PC-3 (cell line): ENCODE measurements at places on chromosomes 4 and X. TPM values are rescaled to one million over a fixed set of nuclear protein-coding genes. Genes with fewer than 3 reads are reported as not detected.
A peak's percentile ranks its signal among the peaks of the same experiment; 100 is the strongest.

DNA sequence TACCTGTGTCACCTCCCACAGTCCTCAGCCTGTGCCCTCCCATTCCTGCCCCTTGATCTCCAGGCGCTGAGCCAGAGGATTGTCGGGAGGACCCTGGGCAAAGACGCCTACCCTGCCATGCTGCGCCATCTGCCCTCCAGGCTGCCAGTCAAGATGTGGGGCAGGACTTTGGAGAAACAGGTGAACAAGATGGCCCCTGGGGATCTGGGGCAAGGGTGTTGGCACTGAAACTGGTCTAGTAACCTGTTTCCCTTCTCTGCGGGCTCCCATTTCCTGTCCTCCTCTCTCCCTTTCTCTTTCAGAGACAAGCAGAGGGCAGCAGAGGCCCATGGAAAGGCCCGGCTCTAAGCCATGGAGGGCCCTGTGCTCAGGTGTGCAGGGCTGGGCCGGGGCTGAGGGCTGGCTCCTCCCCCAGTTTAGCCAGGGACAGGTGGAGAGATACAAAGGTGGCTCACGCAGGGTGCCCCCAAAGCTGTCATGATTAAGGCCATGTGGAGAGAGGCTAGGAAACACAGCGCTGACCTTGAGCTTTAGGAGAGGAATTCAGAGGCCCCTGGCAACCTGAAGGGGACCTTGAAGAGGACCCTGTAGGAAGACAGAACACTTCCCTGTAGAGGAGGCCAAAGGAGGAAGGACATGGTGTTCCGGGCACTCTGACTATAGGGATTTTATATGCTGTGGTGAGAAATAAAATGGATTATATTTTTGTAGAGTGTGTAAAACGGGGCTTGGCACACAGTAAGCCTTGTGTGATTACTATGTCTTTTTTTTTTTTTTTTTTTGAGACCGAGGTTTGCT, at the start of gene GLOD5:
TSS of gene GLOD5 (plus strand) at position 74 of the 798 bp plus-strand sequence. CDS start at position 118, 44 bp downstream.
- DNase-seq, result peak; percentile 88

DNA sequence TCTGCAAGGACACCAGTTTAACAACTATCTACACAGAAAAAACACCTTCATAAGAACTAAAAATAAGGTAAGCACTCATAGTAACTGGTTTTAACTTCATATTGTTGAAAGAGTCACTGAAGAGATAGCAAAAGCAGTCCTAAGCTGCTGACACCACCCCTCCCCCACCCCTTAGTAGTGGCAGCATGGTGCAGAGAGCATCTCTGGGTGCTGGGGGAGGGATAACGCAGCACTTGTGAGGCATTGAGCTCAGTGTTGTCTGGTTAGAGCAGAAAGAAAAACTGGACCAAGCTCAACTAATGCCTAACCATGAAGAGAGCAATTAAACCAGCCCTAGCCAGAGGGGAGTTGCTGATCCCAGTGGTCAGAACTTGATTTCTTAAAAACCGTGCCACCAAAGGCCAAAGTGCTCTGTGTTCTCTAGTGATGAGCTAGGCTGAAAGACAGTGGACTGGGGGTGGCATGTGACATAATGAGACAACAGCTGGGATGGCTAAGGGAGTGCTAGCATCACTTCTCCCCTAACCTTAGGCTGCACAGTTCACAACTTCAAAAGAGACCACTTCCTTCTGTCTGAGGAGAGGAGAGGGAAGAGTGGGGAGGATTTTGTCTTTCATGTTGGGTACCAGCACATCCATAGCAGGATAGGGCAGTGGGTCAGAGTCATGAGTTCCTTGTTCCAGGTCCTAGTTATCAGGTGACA, 669.3 kb downstream of the PDHA2 start:
- DNase-seq, result no peak

DNA sequence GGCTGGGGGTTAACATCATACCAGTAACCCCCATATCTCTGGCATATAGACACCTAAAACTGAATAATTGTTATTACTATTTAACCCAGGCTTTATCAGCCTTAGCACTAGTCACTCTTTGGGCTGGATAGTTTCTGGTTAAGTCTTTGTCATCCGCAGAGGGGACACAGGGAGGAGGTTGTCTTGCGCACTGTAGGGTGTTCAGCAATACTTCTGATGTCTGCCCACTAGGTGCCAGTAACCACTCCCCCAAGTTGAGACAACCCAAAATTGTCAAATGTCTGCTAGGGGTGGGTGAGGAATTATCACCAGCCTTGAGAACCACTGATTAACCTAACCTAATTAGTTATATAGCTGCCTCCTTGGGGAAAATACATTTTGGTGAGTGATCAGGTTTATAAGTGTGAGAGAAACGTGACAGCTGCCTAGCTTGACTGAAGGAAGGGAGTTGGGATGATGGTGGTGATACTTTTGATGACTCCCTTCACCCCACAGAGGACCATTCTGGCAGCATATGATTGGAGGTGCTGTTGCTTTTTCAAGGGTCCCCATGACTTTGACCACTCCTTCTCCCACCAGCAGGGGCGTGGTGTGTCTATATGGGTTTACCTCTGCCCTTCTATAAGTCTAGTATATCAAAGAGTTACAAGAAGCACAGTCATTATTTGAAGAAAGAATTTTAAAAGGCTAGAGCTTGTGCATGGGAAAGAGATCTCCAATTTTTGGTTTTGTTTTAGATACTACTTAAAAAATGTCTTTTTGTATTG, 140.9 kb downstream of the STIM2 start:
- DNase-seq, result no peak

GRCh38 chrX:47218920-47219815, 687 bp downstream of the CDK16 start:
- no peak for DNase-seq

DNA sequence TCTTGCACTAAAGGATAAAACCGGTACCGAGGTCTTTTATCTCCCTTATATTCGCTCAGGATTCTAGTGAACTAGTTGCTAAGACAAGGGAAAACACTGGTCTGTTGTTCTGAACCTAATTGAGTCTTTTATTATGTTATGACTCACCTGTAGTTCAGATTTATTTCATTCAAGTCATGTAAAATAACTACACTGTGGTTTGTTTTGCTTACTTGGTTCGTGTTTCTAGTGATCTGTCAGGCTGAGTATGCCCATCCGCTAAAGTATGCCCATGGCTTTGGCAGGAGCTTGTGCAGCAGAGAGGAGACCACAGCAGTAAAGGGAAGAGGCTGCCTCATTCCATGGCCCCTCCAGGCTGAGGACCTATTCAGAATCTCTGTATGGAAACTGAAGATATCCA, 126.1 kb downstream of the AFF1 start:
- peak; percentile 88 for DNase-seq

- peak; percentile 5 for DNase-seq
Observed at GRCh38 chr4:82561786-82562563, at the start of gene TMEM150C. TSS of gene TMEM150C (minus strand) at chr4:82561988. CDS start at chr4:82504657, 57,331 bp downstream.

DNA sequence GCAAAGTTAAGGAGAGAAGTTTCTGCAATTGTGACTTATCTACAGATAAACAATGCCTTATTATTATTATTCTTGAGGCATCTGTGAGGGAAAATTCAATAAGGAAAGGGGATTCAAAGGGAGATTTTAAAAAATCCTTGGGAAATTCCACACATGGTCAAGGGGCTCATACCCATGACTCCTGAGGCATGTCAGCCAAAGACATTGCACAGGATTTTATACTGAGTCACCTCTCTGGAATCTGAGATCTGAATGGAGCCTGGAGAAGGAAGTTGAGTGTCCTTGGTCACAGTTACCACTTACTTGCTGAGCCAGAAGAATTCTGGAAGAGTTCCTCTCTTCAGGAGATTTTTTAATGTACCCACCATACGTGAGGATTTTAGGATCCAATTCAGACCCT, 14.4 kb upstream of the CXCL8 start:
- DNase-seq, result peak; percentile 99

PNMA6A gene
- total RNA-seq, result not detected in 2 replicates

- DNase-seq, result peak; percentile 70
Observed at GRCh38 chrX:140817943-140818342, 108.4 kb downstream of the LINC00632 start.

DNA sequence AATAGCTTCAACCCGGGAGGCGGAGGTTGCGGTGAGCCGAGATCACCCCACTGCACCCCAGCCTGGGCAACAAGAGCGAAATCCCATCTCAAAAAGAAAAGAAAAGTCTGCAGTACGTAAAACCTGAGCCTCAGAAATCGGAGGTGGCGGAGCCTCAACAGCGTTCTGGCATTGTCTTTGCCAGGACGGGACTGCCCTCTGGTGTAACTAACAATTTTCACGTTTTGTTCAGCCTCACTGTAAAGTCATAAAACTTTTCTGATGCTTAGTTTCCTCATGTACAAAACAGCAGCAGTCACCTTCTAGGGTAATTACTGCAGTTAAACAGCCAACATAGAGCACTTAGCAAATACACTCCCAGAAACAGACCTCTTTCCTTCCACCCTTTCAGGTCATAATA, 121.7 kb downstream of the RBM47 start:
- DNase-seq, result no peak

MAGEA2 gene
- not detected in 2 replicates for total RNA-seq

DNA sequence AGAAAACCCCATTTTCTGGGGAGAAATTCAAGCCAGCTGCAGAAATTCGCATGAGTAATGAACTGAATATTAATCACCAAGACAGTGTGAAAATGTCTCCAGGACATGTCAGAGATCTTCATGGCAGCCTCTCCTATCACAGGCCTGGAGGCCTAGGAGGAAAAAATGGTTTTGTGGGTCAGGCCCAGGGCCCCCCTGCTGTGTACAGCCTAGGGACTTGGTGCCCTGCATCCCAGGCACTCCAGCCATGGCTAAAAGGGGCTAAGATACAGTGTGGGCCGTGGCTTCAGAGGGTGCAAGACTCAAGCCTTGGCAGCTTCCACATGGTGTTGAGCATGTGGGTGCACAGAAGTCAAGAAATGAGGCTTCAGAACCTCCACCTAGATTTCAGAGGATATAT, 185.9 kb upstream of the GATB start:
- no peak for DNase-seq

GRCh38 chrX:135432453-135432852, 10.7 kb downstream of the SMIM10L2A start:
- no peak for DNase-seq

- no peak for DNase-seq
Observed at GRCh38 chrX:21728276-21728968, 29.5 kb downstream of the SMPX start.
